ENCODE measurements at places on chromosomes 1 and 21.

GRCh38 chr1:44489481-44489880 lies 84.4 kb downstream of the RNF220 start:
- no peak for DNase-seq

DNA sequence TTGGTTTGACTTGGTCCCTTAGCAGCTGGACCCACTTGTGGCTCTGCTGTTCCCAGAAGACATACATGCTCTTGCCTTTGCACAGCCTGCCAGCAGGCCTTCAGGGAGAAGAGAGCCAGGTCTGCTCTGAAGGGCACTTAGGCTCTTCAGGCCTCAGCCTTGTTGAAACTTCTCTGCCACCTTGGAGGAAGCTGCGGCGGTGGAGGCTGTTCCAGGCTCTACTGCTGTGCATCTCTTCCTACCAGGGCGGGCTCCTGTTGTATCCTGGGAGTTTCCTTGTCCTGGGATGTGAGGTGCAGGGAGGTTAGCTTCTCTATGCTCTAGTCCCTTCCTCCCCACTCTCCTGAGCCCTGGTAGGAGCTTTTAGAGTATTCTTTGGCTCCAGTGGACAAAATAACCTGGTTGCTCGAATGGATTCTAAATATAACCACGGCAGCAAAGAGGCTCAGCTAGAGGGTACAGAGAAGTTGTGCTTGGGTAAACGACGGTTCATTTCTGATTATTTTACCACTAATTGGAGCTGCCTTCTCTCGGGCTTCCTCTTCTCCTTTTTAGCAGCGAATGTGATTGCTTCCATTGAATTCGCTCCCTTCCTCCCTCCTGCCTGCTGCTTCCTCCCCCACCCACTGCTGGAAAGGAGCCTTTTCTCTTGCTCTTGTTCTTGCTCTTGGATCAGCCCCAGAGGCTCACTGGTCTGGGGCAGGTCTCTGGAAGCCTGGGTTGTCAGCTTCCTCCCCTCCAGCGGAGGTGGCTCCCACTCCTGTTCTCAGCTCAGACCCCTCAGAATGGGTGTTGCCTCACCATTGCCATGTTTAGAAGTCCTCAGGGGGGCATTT lies 126.6 kb upstream of the CACNA1E start:
- no peak for DNase-seq

- no peak for DNase-seq
Observed at GRCh38 chr1:232474826-232475225, 155.1 kb downstream of the SIPA1L2 start.

- DNase-seq, result no peak
Observed at GRCh38 chr1:97660431-97661105, 260.3 kb downstream of the DPYD start.

All from NCI-H2107 (cell line).